ENCODE measurements at places on chromosomes 4 and X. TPM values are rescaled to one million over a fixed set of nuclear protein-coding genes. Genes with fewer than 3 reads are reported as not detected.
A peak's percentile ranks its signal among the peaks of the same experiment; 100 is the strongest.

NXF2 gene
- not detected for total RNA-seq

DACH2 gene
- total RNA-seq: 3.9 TPM

AWAT2 gene
- total RNA-seq: not detected

ZAR1 gene
- not detected for total RNA-seq

DNA sequence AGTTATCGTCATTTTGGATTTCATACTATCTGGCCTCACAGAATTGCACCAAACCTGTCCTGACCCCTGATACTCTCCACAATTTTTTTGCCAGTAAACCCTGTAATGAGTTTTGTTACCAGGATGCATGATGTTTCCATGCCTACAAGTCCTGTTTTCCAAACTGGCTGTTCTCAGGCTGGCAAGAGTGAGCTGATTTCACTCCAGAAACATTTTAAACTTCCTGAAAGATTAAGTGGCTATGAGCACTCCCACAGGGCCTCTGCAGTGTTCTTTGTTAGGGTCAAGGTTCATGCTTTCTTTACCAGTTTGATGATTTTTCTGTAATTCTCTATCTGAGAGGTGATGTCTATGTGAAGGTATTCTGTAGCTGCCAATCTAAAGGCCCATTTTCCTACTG, 31.7 kb upstream of the PDLIM3 start:
- DNase-seq: peak; percentile 63

GRCh38 chr4:80900908-80901307, 129.6 kb upstream of the BMP3 start:
- no peak for DNase-seq

- DNase-seq: no peak
These were observed 18.0 kb downstream of the CDKL2 start for GRCh38 chr4:75612306-75612705.

GRCh38 chr4:164304861-164305260, 449.1 kb upstream of the SMIM31 start:
- no peak for DNase-seq

DNA sequence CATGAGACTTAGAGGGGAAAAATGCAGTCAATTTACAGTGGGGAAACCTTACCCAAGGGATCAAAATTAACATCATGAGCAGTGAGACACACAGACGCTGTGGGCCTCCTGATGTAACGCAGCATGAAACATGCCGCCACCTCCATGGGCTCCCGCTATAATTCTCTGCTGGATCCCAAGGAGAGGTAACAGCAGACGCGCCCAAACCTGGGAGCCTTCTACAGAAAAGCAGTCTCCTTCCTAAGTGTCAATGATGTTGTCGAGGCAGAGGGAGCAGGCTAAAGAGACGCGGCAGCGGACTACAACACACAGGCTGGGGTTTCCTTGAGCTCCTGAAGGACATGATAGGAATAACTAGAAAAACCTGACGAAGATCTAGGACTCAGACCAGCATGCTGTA, 142.3 kb downstream of the AFAP1 start:
- DNase-seq: no peak

DNA sequence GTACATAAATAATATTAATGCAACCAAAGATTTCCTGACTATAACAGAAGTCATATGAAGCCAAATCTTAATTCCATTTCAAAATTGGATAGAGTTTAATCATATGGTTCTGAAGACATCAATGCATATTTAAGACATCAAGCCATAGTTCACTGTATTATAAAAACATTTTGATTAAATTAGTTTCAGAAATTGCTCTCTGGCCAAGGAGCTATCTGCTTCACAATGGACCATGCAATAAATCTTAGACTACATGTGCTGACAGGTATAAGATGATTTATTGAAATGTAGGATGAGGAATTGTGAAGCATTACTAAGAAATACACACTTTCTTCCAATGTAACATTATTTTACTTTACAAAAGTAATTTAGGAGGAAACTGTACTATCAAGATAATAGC, 81.6 kb downstream of the MID1 start:
- no peak for DNase-seq

- no peak for DNase-seq
These were observed 17.7 kb downstream of the COL4A6 start for GRCh38 chrX:108420481-108420880.

GRCh38 chr4:74590476-74590875, 145.5 kb downstream of the AREG start:
- no peak for DNase-seq

- no peak for DNase-seq
These were observed 52.6 kb downstream of the HPRT1 start for GRCh38 chrX:134512566-134512965.

DNA sequence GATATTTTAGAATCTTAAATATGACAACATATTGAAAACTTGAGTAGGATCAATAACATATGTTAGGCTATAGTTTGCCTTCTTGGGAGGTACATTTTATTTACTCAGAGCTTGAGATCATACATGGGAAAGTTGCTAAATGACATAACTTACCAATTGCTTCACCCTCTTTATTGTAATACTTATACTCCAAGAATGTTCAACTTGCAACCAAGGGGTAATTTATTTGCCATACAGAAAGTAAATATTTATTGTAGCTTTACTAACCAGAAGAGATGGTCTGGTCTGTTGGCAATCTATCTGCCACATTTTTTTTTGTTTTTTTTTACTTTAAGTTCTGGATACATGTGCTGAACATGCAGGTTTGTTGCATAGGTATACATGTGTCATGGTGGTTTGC, 426.6 kb downstream of the ARHGAP24 start:
- DNase-seq: no peak

GRCh38 chrX:78540171-78540570, 119.0 kb downstream of the RTL3 start:
- no peak for DNase-seq

DNA sequence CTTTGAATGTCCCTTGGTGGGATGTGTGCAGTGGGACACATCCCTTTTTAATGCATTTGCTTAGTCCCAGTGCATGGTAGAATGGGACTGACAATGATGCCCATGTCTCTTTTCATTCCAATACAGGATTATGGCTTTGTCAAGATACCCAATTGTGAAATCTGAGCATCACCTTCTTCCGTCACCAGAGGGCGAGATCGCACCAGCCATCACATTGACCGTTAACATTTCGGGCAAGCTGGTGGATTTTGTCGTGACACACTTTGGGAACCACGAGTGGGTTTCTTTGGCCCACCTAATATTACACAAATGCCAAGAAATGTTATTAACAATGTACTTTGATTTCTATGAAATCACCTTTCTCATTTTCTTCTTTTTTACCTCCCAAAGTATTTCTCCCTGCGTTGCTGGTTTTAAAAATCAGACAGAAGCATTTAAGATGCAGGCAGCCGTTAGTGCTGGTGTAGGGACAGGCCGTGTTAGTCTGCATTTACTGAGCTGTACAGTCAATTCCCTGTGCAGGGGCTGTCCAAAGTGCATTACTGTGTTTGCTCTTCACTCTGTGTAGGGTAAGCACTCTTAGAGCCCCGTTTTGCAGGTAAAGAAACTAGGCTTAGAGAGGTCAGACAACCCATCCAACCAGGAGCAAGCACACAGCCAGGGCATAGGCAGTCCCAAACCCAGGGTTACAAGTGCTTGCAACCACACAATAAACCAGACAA, 46.5 kb downstream of the CWH43 start:
- no peak for DNase-seq

DNA sequence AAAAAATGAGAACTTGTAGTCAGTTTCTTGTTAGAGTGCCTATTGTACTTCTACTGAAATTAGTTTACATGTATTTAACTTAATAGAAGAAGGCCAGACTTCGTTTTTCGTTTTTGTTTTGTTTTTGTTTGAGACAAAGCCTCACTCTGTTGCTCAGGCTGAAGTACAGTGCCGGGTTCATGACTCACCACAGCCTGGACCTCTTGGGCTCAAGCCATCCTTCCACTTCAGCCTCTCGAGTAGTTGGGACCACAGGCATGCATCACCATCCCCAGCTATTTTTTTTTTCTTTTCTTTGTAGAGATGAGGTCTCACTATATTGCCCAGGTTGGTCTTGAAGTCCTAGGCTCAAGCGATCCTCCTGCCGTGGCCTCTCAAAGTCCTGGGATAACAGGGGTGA, 793.9 kb downstream of the ADGRL3 start:
- DNase-seq: no peak

- no peak for DNase-seq
These were observed 57.3 kb downstream of the GSTCD start for GRCh38 chr4:105765690-105766407.

DNA sequence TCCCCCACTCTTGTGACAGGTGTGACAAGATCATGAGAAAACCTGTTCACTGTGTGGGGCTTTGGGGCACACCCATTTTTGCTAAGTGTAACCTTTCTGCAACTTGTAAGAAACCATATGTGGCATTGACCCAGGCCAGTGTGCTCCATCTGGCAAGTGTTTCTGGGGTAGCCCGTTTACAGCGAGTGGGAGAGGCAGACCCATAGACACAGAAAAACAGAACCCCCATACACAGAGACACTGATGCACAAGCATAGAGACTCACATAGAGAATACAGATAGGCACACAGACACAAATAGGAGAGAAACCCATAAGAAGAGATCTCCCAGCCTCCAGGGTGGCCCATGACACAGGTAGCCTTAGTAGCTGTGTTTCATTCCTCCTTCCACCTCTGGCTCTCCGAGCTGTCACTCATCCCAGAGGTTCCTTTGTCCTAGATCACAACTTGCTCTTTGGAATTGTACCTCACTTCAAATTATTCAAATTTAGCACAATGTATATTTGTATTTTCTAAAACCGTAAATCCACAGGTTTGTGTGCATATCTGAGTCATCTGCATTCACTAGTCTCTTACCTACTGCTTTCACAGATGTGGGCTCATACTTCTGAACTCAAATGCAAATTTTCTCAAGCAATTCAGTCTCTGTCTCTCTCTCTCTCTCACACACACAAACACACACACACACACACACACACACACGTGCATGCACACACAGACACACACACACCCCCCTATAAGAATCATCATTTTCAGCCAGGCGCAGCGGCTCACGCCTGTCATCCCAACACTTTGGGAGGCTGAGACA, 114.4 kb downstream of the SH3KBP1 start:
- DNase-seq: no peak

DNA sequence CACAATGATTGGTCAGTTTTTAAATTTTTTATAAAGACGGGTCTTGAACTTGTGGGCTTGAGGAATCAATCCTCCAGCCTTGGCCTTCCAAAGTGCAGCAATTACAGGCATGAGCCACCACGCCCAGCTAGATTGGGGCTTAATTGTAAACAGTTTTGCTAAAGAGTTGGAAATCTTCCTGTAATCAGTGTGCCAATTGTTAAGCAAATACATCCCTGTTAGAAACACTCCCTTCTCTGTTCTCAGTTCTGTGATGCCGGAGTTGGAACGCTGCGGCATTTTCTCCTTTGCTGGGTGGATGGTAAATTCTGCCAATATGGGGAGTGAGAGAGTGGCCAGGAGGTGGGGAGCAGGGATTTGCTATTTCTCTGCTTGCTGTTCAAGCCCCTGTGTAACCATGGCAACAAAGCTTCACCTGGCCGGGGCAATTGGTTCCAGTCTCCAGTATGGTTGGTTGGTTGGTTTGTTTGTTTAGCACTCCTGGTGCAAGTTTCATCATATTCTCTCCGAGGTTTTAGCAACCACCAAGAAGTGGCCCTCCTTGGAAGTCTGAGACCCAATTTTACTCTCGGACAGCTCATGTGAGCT, 3.0 kb upstream of the SPATA4 start:
- no peak for DNase-seq

DNA sequence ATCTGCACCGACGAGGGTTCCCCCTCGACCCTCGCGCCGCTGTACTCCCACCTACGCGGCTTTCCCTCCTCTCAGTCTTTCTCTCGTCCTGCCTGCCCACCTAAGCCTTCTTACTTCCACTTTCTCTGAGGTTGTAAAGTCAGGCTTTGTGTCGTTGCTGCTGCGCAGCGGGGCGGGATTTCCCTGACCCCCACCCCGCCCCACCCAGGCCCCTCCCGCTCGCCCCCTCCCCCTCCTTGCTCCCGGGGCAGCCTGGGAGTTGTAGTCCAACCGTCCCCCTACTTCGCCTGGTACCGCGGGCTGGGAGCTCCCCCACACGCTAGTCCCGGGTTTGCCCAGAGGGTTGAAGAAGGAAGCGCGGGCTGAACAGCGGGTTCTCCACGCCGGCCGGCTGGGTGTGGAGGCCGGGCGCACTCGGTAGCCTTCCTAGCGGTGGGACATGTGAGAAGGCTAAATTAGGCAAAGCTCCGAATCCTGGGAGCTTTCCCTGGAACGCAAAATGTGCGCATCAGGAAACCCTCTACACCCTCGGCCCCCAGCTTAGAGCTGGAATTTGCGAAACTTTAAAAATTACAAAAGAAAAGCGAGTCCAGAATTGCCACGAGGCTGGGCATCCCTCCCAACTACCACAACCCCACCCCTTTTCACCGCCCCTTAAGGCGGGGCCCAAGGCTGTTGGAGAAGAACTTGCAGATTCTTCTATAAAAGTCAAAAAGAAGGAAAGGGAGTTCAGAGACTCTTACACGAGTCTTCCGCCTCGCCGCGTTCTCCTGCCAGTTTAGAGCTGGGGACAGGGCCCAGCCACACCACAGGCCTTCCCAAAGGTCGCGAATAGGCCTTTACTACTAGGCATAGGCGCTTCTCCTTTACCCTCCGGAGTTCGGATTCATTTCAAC, at the start of gene ATP11C:
TSS of gene ATP11C (minus strand) at position 153 of the 896 bp plus-strand sequence. CDS start 1,011 bp downstream, outside the sequence.
- DNase-seq: peak; percentile 49

DNA sequence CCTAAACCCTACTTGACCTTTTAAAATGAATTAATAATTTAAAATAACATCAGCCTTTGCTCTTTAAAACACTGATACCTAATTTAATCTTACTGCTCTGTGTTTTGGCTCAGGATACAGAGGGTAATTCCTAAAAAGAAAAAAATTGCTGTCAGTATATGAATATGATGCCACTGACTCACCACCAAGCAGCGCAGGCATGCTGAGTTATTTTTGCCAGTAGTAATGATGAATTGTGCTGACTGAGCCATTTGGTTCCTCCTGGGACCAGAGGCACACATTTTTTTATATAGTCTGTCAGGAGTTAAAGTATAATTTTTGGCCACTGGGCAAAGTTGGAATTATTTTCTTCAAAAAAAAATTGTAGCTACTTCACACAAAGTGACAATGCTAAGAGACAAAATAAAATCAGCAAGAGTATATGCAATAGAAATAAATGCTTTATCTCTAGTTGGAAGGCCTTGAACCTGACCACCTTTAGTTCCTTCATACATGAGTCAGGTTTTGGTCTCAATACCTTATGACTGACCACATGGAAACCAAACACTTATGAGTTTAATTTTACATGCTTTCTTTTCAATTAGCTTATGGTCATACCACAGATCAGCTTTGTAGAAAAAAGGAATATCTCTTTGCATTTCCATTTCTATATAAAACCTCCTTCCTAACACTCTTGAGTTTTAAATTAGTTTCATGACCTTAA, 115.1 kb downstream of the PPP3CA start:
- DNase-seq: no peak

DNA sequence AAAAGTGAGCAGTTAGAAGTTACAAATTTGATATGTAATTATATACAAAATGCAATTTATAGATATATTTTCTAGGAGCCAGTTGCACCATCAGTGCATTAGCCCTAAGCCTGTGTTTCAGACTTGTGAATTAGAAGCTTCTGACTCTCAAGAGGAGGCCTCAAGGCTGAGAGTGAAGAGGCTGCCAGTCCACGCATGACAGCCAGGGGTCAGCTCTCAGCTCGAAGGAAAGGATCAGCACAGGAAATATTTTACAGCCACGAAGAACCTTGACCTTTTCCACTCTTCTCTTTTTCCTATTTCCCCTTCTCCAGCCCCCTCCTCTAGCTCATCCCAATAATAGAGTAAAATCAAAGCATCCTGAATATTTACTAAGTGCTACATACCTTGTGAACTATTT, 642.4 kb downstream of the TRIML1 start:
- DNase-seq: no peak

GRCh38 chrX:112056476-112056875, 26.1 kb downstream of the TRPC5 start:
- DNase-seq: no peak

- no peak for DNase-seq
These were observed 364.8 kb upstream of the EMCN start for GRCh38 chr4:100882661-100883060.

All from urinary bladder (tissue), 4 donors.